Stimulated activated memory B cell treated with anti-CD40 and anti-IgM and Interleukin-4, amounts not matched to agents 10 μg/mL and 1 μg/mL and 100 μg/mL, for 72 hours (primary cell): ENCODE measurements at places on chromosomes 16 and 17.

DNA sequence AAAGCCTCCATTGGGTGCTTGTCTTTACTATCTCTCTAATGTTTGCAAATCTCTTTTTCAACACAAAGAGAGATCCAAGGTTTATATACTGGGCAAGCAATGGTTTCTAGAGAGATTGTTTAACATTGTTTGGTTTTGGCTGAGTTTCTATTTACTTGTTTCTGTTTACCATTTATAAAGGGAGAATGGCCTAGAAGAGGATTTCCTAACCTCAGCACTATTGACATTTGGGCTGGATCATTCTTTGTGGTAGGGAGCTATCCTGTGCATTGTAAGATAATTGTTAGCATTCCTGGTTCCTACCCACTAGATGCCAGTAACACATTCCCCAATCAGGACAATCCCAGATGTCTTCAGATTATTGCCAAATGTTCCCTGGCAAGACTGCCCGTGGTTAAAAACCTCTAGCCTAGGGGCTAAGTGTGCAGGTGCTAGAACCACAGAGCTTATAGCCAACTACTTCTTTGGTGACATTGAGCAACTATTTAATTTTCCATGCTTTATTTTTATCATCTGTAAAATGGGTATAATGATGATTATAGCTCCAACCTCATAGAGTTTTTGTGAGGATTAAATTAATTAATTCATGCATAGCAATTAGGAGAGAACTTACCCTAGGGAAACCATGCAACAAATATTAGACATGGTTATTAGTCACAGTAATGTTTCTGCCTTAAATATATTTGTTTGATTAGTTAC, 413.9 kb upstream of the MAF start:
- no peak for ATAC-seq

DNA sequence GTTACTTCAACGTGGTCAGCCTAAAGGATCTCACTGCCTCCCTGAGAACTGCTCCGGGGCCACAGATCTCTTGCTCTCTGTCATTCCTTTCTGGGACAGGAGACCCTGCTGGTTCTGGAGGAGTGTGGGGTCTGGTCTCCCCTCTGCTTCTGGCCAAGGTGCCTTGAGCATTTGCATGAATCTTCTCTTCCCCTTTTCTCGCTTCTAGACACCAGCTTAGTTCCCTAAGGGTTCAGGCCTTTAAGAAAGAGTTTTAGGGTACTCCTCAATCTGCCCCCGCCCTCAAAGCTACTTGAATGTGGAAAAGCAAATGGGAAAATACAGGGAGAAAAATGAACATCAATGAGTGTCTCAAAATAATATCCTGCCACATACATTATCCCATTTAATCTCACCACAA, 48.1 kb downstream of the WSB1 start:
- no peak for ATAC-seq

DNA sequence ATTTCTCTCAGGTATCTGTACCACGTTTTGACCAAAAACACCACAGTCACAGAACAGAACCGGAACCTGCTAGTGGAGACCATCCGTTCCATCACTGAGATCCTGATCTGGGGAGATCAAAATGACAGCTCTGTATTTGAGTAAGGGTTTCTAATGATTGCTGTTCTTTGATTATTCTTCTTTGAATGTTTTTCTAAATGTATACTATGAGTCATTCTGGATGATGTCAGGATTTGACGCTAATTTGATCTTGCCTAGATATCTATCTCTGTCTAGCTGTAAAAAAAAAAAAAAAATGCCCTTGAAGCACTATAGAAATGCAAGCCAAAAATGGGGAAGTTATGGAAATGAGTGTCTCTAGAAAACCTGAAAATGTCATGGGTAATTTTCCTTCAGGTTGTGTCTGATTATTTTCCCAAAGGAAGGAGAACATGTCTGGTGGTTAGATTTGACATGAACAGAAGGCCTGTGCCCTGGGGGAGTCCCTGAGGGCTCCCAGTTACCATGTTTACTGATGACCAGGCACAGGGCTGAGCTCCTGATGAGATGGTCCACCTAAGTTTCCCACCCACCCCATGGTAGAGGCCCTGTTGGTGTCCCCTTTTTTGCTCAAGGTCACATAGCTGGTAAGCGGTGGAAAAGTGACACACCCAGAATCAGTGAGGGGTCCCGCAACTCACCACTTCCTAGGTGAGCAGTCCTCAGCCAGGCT, 13.6 kb downstream of the CLEC16A start:
- peak; percentile 78 for ATAC-seq

- ATAC-seq = no peak
Measured at GRCh38 chr17:13833921-13834320, 232.2 kb upstream of the HS3ST3A1 start.

DNA sequence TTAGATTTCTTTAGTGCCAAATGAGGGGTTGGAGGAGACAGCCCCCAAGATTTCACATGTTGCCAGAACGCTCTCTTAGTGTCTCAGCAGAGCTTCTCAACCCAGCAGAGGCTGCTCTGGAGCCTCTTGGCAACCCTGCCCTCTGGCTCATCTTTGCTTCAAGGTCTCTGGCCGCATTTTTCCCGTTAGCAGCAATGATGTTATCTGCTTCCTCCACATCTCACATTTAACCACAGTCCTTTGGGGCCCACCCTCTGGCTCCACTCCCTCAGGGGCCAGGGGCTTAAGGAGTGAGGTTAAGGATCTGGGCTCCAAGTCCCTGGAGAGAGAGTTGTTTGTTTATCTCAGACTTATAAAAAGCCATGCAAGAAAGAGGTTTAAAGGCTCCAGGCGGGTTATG, 3.3 kb upstream of the XYLT1 start:
- ATAC-seq = no peak

DNA sequence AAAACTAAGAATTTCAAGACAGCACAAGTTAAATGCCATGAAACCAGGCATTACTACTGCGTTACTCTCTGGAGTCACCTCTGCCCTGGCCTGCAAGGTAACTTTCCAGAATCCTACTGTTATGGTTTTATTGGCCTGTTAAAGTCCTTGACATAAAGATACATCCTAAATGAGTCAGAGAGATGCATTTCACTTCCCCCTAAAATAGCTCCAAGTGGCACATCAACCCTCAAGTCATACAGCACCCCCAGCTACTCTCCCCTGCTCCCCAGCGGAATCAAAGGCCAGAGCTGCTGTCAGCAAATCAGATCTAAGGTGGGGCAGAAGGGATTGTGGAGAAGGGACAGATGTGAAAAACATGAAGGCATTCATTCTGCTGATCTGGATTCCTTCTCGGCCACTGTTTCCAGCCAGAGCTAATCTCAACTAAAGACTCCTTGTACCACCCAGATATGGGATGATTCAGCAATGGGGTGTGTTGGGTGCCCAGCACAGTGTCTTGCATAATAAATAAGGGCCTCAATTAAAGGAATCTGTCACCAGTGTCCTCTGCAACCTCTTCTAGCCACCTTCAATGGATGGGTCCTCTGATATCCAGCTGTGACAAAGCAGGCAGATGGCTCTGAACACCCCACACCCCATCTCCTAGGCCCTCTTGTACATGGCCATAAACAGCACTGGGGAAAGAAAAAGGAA, 8.5 kb upstream of the CCL1 start:
- ATAC-seq = peak; percentile 77

DNA sequence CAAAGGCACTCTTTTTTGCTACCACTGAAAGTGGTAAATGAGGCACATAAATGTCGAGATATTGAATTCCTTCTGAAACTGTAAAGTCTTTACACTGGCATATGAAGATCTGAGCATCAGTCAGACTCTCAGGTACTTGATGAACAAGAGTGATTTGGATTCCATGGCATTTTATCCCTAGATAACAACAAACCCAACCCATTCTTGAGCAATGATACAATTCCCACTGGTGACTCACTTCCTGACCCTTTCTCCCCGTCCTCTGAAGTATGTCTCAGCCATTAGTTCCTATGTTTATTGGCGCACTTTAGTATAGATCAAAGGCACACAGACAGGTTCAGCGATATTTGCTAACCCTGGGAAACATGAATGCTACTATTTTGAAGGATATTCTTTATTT, 147.0 kb upstream of the RBFOX1 start:
- ATAC-seq = no peak

- ATAC-seq = no peak
Measured at GRCh38 chr16:85187447-85187846, 75.2 kb upstream of the CIBAR2 start.

GRCh38 chr17:48455791-48456190, 25.8 kb upstream of the SKAP1 start:
- ATAC-seq = no peak

DNA sequence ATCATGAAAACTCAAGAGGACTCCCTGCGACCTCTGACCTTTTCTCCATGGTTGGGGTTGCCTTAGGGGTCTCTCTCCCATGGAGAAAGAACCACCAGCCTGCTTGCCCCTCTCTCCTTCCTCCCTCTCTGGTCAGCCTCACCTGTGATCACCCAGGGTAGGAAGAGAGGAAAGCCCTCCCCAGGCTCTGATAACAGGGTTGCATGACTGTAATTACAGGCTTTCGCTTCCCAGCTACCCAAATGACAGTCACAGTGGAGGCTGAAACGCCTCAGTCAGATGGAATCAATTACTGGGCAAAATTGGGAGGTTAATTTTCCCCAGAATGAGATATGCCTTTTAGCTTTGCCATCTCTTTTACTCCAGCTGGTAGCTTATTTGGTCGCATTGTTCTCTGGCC, 265.8 kb upstream of the SOX9 start:
- ATAC-seq = no peak

DNA sequence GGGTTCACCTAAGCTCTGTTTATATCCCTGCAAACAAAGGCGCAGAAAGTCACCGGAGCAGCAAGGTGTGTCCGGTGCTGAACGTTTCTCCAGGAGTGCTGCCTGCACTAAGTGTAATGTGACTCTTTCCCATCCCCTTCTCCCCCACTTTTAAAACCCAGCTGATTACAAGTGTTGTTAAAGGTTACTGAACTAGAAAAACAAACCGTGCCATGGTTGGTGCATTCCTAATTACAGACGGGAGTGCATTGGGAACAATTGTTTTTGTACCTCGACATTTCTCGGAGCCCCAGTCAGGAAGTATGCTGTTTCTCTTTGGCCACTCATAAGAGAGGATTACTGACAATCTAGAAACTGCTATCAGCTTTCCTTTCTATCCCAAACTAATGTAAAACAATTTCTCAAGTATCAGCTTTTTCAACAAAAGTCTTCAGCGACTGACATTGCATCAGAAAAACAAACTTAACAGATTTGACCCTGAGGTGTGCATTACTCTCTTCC, 441.0 kb upstream of the SALL1 start:
- ATAC-seq = no peak

- ATAC-seq = no peak
Measured at GRCh38 chr16:2364638-2365210, 24.2 kb upstream of the ABCA3 start.

DNA sequence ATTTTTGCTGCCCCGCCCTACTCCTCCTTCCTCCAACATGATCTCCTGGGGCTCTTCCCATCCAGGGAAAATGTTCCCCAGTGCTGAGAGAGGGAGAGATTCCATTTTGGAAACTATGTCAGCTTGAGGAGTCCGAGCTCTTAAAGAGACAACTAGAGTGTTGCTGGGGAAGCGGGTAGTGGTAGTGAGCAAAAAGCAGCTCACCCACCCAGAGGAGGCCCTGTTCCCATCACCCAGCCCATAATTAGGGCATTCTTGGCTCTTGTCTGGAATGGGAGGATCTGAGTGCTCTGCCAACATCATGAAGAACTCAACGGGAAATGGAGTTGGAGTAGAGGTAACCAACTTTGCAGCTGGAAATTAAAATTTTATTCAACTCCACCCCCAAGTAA, 9.1 kb upstream of the MSL1 start:
- ATAC-seq = no peak

- no peak for ATAC-seq
Measured at GRCh38 chr16:66255647-66256046, 110.8 kb upstream of the CDH5 start.

GRCh38 chr16:22785552-22785951, 28.4 kb upstream of the HS3ST2 start:
- ATAC-seq = no peak

DNA sequence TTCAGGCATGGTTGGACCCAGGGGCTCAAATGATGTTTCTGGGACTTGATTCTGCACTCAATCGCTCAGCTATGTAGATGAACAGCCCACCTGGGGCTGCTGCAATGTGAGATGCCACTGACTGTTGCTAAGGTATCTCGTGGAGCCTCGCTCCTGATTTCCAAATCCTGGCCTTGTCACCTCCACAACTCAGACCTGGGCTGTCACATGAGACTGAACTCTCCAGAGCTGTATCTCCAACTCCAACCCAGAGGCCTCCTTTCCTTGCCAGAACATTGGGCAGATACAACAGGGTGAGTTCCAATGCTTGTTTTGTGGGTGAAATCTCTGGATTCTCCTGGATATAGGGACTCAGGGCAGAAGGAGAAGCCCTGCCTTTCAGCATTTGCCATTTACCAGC, 79.5 kb downstream of the GNAO1 start:
- ATAC-seq = no peak

GRCh38 chr16:86026916-86027315, 128.0 kb downstream of the IRF8 start:
- no peak for ATAC-seq
